ENCODE measurements at places on chromosomes 2 and 18.

- DNase-seq: no peak
These were observed 96.2 kb downstream of the MRPS9 start for GRCh38 chr2:105134081-105134480.

GRCh38 chr2:37297632-37298031 is 27.0 kb downstream of the PRKD3 start:
- DNase-seq: no peak

DNA sequence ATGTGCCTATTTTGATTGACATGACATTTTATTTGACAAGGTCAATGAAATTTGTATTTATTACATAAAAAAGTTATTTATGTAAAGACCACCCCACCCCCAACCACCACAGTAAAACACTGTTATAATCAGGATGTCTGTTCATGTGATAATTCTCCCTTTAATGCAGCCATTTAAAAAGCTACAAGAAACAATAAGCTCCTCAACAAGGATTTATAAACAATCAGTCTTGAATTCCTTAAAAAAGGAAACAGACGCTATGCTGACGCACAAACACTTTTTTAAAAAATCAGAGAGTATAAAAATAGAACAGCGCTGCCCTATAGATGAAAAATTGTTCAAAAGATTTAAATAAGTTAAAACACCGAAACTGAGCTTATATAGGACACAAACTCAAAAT is 102.2 kb downstream of the SOS1 start:
- DNase-seq: no peak

- DNase-seq: no peak
These were observed 1.7 kb upstream of the LCLAT1 start for GRCh38 chr2:30445266-30445821.

- no peak for DNase-seq
These were observed 28.5 kb downstream of the GRHL1 start for GRCh38 chr2:9979977-9980376.

- DNase-seq: no peak
These were observed 192.1 kb upstream of the CHST9 start for GRCh38 chr18:27377251-27377650.

GRCh38 chr2:239468491-239469105 is 67.8 kb upstream of the HDAC4 start:
- DNase-seq: no peak

- DNase-seq: peak; percentile 34
These were observed 121.8 kb upstream of the SMAD7 start for GRCh38 chr18:49072524-49072934.
